ENCODE measurements at places on chromosomes 13 and 19. TPM values are rescaled to one million over a fixed set of nuclear protein-coding genes. Genes with fewer than 3 reads are reported as not detected.

DNA sequence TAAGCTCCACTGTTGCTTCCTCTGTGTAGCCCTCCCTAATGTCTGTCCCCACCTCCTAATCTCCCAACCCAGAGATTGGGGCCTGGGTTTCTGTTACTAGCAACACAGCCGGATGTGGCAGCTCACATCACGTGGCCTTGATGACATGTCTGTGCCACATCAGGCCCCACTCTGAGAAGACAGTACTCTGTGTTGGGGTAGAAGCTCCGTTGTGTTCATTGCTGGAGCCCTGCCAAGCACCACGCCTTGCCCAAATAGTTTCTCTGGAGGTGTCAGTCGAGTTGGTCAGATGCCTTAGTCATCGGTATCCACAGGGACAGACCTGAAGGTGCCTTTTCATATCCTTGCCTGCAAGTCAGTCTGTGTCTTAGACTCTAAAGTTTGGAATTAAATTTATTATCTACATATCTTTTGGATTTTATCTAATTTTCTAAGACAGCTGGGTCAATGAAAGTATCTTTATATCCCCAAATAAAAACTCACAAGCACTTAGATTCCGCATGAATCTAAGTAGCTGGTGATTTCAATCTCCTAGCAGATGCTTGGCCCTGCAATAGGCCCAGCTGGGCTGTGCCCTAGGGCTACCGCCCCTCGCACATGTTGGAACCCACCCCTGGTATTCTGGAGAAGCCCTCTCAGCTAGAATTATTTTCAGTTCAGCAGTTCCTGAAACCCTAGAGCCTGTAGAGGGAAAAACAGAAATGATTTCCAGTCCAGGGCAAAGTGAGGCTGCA is 204.0 kb upstream of the TSHZ3 start:
- no peak overlapping the region for H3K4me3 ChIP-seq
- no peaks in the 10 kb centered on the region for H3K4me1 ChIP-seq
- H3K27ac ChIP-seq, result peak overlapping the region; percentile 25
- no peaks in the 10 kb centered on the region for H3K27me3 ChIP-seq

- no peak within 1 kb of the TSS for H3K27ac ChIP-seq
- no peaks in the 10 kb centered on the region for H3K4me1 ChIP-seq
- peaks cover 50% of the 10 kb centered on the region for H3K27me3 ChIP-seq
- no peak within 1 kb of the TSS for H3K4me3 ChIP-seq
Observed at GRCh38 chr19:39655613-39656012, at the start of gene LGALS16. TSS of gene LGALS16 (plus strand) at chr19:39655913. CDS start at chr19:39655962, 49 bp downstream.

DNA sequence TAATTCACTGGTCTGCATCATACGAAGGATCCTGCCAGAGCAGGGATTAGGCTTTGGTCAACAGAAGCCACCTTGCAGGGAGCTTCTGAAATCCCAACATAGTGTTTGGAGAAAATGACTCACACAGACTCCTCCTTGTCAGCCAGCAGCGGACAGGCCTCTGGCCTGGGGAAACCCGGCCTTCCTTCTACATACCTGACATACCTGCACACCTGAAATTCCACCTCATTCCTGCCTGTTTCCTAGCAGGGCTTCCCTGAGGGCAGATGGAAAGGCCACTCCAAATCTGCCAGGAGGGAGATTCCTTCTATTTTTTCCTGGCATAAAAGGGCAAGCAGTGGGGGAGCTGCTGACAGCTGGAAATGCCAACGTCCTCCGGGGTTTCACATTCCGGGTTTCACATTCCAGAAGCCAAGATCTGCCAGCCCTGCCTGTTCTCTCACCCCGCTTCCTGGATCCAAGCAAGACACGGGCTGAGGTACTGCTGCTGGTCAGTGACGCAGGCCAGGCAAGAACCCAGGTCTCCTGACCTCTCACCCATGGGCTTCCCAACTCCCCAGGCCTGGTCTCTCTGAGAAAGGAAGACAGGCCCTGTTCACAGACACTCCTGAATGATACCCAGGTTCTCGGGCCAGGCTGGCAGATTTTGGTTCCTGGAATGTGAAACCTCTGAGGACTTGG is 18.2 kb upstream of the IGFL1 start:
- no peaks in the 10 kb centered on the region for H3K4me1 ChIP-seq
- DNase-seq, result no peak
- H3K36me3 ChIP-seq, result no peaks in the 10 kb centered on the region

DNA sequence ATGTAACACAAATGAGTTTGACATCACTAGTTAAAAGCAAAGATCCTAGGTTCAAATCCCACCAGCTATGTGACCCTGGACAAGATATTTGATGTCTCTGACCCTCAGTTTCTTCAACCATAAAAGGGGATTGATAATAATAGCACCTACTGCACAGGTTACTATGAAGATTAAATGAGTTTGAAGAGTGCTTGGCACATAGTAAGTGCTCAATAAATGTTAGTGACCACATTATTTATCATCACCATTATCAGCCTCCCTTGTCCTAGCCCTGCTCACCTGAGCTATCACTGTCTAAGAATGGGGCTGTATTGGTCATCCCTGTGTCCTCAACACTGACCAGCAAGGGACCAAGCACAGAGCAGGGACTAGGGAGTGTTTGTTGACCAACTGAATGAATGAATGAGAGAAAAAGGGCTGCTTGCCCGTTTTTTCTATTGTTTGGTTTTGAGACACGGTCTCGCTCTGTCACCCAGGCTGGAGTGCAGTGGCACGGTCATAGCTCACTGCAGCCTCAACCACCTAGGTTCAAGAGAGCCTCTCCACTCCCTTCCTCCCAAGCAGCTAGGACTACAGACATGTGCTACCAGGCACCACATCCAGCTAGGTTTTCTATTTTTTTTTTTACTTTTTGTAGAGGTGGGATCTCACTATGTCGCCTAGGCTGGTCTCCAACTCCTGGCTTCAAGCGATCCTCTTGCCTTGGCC is 26.6 kb upstream of the DACT3 start:
- no peaks in the 10 kb centered on the region for H3K27me3 ChIP-seq
- peaks cover 28% of the 10 kb centered on the region for H3K36me3 ChIP-seq
- H3K4me1 ChIP-seq, result peaks cover 4% of the 10 kb centered on the region
- H3K27ac ChIP-seq, result no peak overlapping the region
- DNase-seq, result no peak
- no peak overlapping the region for H3K4me3 ChIP-seq

- H3K27me3 ChIP-seq, result no peaks in the 10 kb centered on the region
- no peak for DNase-seq
Observed at GRCh38 chr13:94224670-94225069, 254.8 kb downstream of the DCT start.

DNA sequence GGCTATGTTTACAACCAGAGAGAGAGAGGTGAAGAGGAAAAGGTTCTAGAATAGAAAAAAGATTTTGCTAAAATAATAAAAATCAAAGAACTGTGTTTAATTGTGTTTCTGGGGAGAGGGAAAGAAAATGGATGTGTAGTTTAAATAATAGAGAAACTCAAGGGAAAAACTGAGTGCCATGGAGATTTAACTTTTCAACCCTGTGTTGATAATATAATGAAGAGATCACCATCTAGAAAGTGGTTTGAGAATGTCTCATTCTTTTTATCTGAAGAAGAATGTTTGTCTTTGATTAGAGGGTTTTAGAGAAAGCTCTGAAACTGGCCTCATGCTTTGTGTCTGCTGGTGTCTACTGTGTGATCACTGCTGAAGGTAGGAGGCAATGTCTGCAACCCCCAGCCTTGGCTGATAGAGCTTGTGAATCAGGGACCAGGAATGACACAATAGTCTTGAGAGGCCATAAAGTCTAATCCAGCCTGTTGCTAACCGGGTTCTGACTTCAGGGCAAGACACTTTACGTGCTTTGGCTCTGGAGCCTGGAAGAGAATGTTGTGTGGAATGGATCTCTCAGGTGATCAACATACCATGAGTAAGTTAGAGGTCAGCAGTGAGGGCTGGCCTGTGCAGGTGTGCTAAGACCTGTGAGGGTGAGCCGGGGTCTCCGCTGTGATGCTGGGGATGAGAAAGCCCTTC is 5.4 kb downstream of the COL4A2 start:
- no peak for DNase-seq
- H3K27me3 ChIP-seq, result peaks cover 64% of the 10 kb centered on the region
- H3K36me3 ChIP-seq, result no peaks in the 10 kb centered on the region
- H3K4me1 ChIP-seq, result peaks cover 5% of the 10 kb centered on the region
- H3K27ac ChIP-seq, result peak overlapping the region; percentile 6

DNA sequence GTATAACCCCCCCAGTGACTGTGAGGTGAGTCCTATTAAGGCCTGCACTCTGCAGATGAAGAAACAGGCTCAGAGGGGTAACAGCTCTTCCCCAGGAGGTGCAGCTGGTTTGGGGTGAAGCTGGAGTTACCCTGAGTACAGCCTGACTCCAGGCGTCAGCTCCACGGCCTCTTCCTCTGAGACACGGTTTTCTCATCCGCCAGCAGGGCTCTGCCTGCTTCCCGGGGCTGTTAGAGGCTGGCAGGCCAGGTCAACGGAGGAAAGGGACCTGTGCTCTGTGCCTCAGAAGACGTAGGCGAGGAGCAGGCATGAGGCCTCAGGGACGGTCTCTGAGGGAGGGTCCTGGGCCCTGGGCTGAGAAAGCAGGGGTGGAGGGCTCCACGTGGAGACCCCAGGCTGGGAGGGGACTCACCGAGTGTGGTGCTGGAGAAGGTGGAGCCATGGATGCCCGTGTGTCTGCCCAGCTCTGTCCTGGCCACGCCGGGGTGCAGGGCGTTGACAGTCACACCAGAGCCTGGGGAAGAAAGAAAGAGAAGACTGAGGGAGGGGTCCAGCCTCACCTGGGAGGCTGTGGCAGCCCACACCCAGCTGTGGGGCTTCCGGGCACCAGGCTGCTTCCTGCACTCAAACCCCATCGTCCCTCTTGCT is 9.0 kb upstream of the GP6 start:
- no peak for DNase-seq
- peaks cover 5% of the 10 kb centered on the region for H3K4me1 ChIP-seq
- no peak overlapping the region for H3K4me3 ChIP-seq
- H3K27ac ChIP-seq, result no peak overlapping the region
- no peaks in the 10 kb centered on the region for H3K27me3 ChIP-seq

DNA sequence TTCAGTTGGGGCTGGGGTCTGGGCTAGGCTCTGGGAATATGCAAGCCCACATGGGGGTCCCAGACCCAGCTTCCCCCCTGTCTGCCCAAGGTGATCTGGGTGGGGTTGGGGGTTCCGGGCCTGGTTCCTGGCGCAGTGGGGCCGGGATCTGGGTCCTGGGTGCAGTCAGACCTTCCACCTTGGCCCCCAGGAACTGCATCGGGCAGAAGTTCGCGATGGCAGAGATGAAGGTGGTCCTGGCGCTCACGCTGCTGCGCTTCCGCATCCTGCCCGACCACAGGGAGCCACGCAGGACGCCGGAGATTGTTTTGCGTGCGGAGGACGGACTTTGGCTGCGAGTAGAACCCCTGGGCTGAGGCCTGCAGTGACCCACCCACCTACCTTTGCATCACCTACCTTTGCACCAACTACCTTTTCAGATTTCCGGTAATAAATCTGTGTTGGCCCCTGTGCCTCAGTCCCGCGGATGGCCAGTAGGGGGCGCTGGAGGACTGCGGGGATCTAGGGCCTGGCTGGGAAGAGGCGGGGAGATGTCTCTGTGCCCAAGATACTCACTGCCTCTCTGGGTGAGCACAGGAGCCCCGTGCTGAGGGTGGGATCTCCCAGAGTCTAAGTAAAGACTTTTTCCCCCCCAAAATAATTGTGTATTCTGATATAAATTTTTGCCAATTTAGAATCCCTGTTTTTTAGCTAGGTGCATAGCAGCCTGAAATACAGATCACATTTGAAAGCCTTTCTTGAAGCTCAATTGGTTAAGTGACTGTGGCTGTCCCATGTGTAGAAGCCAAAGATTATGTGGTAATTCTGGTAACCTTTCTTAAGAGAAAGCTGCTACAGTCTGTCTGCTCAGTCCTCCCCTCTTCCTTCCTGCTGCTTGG is 11.5 kb upstream of the CYP4F3 start:
- H3K4me3 ChIP-seq, result no peak overlapping the region
- H3K27ac ChIP-seq, result no peak overlapping the region
- H3K36me3 ChIP-seq, result no peaks in the 10 kb centered on the region
- H3K27me3 ChIP-seq, result peaks cover 35% of the 10 kb centered on the region
- DNase-seq, result peak; percentile 77
- peaks cover 8% of the 10 kb centered on the region for H3K4me1 ChIP-seq

DNA sequence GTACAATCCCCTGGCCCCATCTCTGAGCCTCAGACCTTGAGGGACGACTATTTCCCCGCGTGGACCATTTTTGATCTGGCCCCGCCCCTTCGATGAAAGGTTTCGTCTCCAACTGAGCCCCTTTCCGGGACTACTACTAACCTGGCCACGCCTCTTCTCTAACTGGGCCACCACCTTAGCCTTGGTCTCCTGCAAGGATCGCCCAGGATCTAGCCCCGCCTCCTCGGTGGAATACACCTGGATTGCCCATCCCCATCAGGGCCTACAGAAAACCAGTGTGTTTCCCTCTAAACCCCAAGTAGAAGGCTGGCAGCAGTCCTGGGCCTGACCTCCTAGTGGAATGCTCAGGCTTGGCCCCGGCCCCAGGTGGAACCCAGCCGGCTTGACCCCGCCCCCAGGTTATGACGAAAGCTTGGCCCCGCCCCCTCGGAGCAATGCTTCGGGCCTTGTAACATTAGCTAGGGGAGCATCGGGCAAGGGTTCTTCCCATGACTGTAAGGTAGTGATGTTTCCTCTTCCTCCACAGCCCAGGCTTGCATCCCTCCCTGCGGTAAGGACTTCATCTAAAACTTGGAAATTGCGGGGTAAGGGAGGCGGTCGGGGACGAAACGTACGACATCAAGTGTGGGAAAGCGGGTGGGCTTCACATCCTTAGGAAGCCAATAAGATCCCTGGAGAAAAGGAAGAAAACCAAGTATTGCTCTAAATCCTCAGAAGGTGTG is 9.1 kb downstream of the SPACA6 start:
- H3K4me1 ChIP-seq, result peaks cover 33% of the 10 kb centered on the region
- peak overlapping the region; percentile 91 for H3K27ac ChIP-seq
- peak; percentile 23 for DNase-seq
- H3K27me3 ChIP-seq, result peaks cover 10% of the 10 kb centered on the region

GRCh38 chr19:44644402-44645016 is 799 bp downstream of the PVR start:
- DNase-seq, result no peak
- H3K36me3 ChIP-seq, result no peaks in the 10 kb centered on the region
- H3K4me1 ChIP-seq, result no peaks in the 10 kb centered on the region

DNA sequence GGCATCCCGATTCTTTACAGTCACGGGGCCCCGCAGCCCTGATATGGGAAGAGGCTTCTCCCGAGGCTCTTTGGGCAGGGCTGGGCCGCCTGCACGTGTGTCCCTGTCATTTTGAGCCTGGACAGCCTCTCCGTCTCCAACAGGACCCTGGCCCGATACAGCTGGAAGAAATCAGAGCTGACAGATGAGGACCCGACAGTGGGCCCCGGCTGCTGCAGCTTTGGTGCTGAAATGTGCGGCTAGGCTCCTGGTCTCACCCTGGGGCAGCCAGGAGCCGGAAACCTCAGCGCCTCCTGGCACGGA is 3.2 kb downstream of the PIAS4 start:
- H3K4me3 ChIP-seq, result no peak overlapping the region
- peaks cover 20% of the 10 kb centered on the region for H3K4me1 ChIP-seq
- H3K27me3 ChIP-seq, result no peaks in the 10 kb centered on the region

GRCh38 chr13:99157046-99157445 is 43.6 kb upstream of the UBAC2 start:
- H3K27ac ChIP-seq, result no peak overlapping the region
- no peaks in the 10 kb centered on the region for H3K36me3 ChIP-seq
- H3K4me1 ChIP-seq, result peaks cover 4% of the 10 kb centered on the region
- no peak for DNase-seq
- no peak overlapping the region for H3K4me3 ChIP-seq
- peaks cover 38% of the 10 kb centered on the region for H3K27me3 ChIP-seq

The CRYL1 gene
- polyA plus RNA-seq, result 34.9 TPM

The C5AR1 gene
- polyA plus RNA-seq, result 0.21 TPM

The NEK5 gene
- 0.28 TPM for polyA plus RNA-seq

The FREM2 gene
- polyA plus RNA-seq, result not detected

The ADGRE2 gene
- polyA plus RNA-seq, result 0.35 TPM

The ZNF534 gene
- polyA plus RNA-seq, result 0.62 TPM

The C3 gene
- not detected for polyA plus RNA-seq

The RFXAP gene
- polyA plus RNA-seq, result 5.2 TPM
